ENCODE measurements at places on chromosomes 3 and 15. TPM values are rescaled to one million over a fixed set of nuclear protein-coding genes. Genes with fewer than 3 reads are reported as not detected.

The TNNC1 gene
- 8,945 TPM for total RNA-seq

The WDR49 gene
- total RNA-seq, result 0.92 TPM

DNA sequence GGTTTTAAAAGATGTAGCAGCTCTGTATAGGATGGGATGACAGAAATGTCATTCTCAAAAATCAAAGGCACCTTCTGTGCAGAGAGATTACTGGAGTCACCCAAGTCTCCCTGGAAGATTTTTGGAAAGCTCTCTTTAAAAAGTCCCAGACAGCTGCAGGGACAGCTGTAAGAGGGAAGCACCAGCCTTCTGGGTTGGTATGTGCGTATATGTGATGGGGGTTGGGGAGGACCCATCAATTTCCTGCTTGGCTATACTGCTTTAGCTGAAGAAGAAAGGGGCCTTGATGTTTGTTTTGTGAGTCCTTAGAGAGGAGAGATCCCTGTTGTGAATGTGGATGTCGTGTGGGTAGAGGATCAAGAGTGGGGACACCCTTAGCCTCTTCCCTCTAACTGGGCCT is 5.4 kb upstream of the SEC11A start:
- no peak for DNase-seq

DNA sequence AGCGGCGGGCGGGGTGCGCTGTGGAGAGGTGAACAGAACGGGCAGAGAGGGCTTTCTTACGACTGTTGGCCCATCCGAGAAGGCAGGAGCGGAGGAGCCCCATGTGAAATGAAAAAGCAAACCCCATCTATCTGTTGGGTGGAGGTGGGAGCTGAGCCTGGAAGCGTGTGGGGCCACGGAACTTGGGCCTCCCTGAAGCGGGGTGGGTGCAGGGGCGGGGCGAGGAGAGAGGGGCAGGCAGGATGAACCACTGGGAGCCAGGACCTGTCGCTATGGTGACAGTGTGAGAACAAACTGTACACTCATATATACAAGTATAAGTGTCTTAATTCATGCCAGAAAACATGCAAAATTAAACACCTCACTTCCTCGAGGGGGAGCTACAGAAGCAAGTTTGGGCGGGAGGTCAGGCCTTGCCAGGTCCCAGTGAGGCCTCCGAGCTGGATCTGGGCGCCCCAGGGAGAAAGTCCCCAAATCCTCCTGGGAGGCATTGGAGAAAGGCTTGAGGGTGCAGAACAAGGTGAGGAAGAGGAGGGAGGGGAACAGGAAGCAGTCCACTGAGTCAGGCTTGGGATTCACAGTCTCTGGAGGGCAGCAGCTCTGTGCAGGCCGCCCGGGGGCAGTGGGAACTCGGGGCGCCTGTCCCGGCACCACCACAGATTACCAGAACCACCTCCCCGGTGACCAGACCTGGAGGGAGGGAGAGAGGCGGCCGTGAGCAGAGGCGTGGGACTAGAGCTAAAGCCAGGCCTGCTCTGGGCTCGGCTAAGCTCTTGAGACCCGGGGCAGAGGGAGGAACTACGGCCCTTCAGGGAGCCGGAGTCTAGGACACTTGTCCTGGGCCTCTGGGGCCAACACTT is 34.8 kb downstream of the RBPMS2 start:
- DNase-seq, result peak; percentile 85

DNA sequence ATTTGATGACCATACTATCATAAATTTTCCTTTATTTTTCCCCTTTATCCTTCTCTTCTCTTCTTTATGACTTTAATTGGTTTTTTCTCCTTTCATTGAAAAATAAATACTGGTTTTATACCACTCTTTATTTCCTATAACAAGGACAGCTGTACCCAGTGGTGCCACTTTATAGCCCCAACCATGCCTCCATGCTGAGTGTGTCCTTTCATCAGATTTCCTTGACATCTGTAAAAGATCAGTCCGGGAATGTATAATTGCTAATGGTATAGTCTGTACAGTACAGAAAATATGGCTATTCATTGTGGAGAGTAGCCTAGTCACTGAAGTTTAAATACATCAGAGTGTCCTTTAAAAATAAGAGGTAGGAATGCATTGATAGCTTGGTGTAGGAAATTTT is 74.6 kb downstream of the EPHA3 start:
- no peak for DNase-seq

DNA sequence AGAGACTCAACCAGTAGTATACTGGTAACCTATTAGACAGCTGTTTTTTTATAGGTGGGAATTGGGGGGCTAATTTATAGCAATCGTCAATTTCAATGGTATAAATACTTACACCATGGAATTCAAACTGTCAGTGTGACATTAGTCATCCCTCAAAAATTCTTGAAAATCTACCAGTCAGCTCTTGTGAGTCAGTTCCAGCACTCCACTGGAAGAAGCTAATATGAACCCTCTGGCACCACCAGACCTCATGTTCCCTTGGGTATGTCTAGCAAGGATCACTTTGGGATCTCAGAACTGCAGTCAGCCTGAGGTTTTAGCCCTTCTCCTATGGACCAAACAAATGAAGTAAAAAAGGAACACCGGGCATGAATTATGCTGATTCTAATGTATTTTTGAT is 11.8 kb upstream of the UACA start:
- DNase-seq, result no peak

- no peak for DNase-seq
These were observed 89.6 kb downstream of the MB21D2 start for GRCh38 chr3:192827863-192828594.

All from left ventricle myocardium superior (tissue), 1 donor.